ENCODE measurements at places on chromosomes 12 and 14.

DNA sequence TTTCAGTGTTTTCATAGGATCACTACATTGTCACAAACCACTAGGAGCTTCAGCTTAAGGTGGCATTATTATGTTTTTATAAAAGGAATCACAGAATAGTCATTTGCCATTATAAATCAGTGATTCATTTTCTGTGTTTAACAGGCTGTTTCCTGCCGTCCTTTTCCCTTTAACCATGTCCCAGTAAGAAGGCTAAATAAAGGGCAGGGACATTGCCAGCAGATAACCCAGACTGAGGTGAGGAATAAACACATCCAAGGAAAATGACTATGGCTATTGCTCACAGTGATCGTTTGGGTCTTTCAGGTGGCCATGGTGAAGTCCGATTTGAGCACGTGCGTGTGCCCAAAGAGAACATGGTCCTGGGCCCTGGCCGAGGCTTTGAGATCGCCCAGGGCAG lies 17.9 kb upstream of the ALDH2 start:
- no peak for DNase-seq

- no peak for DNase-seq
These were observed 375.5 kb downstream of the BCL11B start for GRCh38 chr14:98896449-98896848.

- DNase-seq, result no peak
These were observed 69.5 kb downstream of the NKX2-1 start for GRCh38 chr14:36450550-36450949.

DNA sequence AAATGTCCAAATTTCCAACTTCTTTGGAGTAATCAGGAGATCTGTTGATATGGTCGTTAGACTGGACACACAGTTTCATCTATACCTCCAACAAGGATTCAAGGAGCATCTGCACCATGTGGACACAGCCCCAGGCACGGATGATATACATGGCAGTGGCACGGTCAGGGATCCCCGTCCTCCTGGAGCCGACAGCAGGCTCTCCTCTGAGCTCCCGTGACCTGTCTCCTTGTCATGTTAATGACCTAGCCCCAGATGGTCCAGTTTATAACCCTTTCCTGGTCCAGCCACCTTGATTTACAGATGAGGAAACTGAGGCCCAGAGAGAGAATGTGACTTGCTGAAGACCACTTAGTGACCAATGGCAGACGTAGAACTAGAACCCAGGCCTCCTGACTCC lies 16.5 kb upstream of the SERPINA4 start:
- no peak for DNase-seq

DNA sequence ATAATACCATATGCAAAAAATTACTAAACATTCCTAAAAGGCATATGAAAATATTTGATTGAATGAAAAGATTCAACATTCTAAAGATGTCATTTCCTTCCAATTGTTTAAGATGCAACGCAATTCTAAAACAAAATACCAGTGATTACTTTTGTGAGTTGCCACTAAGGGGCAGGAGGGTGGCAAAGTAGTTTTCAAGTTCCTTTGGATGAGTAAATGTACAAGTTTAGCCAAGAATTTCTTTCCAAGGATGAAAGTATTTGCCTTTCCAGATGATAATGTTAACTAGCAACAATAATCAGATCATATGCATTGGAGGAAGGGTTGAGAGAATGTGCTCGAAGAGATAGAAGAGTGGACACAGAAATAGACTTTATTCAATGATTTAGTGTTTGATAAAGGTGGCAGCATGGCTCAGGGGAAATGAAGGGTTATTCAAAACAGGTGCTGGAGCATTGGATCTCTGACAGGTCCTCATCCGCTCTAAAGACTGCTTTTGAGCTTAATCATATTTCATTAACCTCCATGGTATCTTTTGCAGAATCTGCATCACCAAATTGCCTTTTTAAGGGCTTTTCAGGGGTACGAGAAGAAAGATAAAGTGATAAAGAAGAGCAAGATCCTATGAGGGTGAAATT lies 678.5 kb upstream of the TBX3 start:
- DNase-seq, result no peak

DNA sequence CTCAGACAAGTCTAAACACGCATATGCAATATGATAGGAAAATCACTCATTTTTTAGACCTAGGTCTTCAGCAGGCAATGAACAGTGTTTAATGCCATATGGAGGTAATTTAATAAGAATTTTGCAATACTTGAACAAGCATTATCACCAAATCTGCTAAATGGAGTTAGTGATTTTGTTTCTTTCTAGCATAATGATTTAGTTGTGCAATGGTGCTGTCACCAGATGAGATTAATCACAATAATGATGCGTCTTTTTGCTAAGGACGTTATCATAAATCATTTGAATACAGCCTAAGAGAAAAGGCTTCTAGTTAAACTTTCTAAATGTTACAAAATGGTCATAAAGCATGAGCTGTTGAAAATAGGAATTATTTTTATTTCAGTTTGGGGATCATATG lies 170.0 kb upstream of the SLC16A7 start:
- DNase-seq, result no peak

DNA sequence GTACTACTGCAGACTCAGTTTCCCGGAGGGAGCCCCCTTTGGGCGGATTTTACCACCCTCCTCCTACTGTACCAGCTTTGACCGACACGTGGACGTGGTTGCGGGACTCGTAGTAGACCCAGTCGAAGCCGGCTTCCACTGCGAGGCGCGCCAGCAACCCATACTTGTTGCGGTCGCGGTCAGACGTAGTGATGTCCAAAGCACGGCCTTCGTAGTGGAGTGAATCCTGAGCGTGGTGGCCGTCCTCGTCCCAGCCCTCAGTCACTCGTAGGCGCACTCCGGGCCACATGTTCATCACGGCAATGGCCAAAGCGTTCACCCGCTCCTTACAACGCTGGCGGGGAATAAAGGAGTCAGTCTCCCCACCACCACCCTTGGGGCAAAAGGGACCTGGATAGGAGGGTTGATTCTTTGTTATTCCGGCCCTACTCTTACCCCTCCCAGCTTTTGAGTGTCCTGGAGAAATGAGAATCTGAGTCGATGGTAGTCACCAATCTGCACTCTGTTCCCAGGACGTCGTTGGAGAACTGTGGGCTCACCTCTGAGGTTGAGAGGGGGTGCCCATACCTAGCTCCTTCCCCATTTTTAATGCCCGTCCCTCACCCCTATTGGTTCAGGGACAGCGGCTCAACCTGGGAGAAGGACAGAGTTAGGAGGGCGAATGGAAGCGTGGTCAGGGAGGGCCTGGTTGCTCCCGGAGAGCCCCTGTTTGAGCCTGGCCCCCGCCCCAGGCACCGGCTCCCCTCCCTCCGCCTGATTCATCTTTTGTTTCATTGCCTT lies 3.4 kb downstream of the DHH start:
- DNase-seq, result no peak

- no peak for DNase-seq
These were observed 56.2 kb downstream of the TTC7B start for GRCh38 chr14:90760078-90760444.

DNA sequence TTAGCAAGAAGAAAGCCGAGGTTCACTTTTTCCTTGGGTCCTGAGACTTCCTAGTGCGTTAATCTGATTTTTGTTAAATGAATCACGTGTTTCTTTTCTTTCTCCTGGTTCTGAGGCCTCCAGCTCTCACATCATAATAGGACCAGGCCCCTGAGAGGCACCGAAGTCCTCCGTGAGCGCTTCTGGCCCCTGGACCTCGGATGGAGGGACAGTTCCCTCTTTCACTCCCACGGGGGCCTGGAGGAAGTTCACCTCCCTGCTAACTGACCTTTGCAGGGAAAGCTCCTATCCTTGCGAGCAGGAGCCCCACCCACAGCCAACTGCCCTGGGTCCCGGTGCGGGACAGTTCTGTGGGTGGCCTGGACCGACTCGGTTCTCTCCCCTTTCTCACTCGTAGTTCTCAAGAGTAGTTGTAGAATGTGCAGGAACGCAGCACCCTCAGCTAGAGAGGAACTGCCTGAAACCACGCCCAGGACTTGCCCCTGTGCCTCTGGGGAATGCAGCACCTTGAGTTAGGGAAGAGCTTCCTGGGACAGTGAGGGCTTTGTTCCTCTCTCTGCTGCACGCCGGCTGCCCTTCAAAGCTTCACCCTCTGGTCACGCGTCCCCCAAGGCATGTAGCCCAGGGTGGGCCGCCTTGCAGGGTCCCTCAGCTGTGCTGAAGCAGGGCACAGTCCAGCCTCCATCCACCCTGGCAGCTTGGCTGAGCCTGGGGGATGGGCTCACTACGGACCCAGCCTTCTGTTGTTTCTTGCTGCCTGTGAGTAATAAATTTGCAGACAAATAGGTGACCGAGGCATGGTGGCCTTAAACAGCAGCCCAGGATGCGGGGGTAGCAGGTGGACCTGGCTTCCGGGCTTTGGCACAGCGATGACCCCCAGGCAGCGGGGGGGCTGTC lies 264.6 kb downstream of the ADGRD1 start:
- DNase-seq, result no peak

DNA sequence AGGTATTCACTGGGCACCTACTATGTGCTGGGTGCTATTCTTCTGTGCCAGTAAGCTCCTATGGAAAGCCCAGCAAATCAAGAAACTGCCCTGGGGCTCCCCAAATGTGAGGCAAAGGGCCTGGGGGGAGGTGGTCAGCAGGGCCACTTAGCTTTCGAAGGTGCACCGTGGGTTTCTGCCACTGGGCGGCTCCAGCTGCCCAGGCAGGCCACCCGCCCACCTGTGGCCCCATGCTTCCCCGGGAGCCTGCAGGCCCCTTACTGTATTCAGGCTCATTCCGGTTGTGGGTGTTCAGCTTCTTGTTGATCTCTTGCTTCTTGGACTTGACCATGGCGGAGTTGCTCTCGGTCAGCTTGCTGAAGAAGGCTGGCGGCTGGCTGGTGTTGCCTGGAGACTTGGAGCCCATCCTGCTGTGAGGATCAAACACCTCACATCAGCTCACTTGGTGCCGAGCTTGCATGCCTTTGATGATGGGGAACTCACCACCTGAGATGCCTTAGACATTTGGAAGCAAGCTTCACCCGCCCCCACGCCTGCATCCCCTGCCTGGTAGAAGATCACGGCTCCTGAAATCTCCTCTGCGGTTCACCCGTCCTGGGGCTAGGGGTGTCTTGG lies 37.3 kb downstream of the RFLNA start:
- no peak for DNase-seq

Measured in stimulated activated CD4-positive, alpha-beta T cell treated with anti-CD3 and anti-CD28 coated beads, Interleukin-1b, Interleukin-23, amount 100 ng/mL, for 1 hour (primary cell).